ENCODE measurements at places on chromosomes 1 and 21.

DNA sequence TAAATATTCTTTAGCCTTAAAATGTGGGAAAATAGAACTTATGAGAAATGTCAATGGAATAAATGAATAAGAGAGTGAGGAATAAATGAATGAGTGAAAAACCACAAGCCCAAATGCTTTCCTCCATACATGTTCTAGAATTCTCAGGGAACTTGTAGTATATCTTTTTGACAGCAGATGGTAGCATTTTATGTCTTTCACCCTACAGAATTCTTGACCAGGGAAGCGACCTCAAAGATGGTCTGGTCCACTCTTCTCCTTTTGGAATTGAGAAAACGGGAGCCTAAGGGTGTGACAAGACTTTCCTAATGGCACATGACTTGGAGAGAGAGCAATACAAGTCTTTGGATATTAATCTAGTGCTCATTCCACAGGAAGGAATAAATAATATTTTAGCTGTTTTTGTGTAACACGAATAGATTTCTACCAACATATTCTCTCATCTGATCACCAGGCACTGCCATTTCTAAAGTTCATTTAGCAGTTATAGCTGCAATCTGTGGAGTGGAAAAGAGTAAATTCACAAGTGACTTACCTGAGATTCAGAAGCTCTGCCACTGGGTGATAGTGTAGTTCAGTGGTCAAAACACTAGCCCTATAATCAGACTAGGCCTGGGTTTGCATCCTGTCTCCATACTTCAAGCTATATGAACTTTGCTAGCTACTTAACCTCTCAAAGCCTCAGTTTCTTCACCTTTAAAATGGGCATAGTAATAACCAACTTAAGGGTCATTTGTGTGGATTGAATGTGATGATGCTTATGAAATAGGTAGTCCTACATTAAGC, 15.0 kb upstream of the F5 start:
- DNase-seq: no peak

- DNase-seq: no peak
Observed at GRCh38 chr1:60989749-60990713, 92.3 kb upstream of the NFIA start.

- no peak for DNase-seq
Observed at GRCh38 chr1:90045853-90046563, 51.1 kb downstream of the ZNF326 start.

- no peak for DNase-seq
Observed at GRCh38 chr1:32464716-32465577, at the start of gene ZBTB8B. Gene ZBTB8B (plus strand): TSS chr1:32465072. CDS start chr1:32470625, 5,553 bp downstream.

DNA sequence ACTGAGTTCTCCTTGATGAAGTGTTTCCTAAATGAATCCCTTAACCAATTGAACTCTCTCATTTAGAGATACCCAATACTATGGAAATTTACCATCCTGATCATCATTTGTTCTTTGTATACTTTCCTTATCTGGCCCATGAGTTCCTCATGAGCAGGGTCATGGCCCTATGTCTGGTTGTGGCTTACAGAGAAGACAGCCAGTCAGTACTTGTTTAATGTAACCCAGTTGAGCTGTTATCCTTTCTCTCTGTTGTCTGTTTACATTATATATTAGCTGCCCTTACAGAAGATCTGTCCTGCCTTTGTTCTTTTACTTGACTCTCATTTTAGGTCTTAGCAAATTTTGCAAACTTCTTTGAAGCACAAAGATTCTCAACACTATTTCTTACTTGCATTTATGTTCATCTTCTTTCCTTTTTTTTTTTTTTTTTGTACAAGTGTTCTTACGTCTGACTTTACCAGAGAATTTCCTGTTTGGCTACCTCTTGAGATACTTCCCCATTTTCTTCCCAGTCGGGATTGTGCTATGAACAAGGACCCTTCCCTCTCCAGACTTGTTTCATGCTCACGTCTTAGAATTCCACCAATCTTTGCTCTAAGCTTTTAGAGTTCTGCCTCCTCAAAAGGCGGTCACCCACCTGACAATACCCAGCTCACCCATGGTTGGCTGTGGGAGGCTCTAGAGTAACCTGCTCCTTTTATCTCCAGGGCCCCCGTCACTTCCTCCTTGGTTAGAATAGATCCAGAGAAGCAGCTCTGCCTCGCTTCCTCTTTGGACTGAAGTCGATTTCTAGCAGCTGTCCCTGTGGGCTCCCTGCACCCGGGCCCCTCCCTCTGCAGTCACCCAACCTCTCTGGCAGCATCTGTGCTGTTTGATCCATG, 53.6 kb upstream of the RUNX1 start:
- DNase-seq: no peak

GRCh38 chr1:116962987-116963639, 38.4 kb upstream of the CD101 start:
- DNase-seq: no peak

GRCh38 chr1:198598796-198599321, 40.0 kb upstream of the PTPRC start:
- DNase-seq: no peak

GRCh38 chr1:31541194-31541593, 35.1 kb upstream of the TINAGL1 start:
- DNase-seq: no peak

- DNase-seq: no peak
Observed at GRCh38 chr1:74463333-74463988, 49.0 kb downstream of the LRRC53 start.

DNA sequence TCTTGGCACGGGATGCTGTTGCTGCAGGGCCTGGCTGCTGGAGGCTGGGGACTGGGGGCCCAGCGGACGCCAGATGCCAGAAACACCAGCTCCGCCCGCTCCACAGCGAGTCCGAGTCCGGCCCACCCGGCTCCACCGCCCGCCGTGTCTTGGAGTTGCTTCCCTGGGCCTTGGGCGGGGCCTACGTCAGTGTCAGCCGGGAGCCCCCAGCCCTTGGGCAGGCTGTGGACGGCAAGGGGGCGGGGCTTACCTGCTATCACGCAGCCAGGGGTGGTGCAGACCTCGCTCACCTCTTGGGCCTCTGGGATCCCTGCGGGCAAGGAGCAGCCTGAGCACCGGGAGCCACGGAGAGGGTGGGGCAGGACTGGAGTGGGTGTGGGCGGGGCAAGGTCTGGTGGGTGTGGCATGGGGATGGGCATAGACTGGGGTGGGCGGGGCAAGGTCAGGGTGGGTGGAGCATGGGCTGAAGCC, 21.8 kb downstream of the MMEL1 start:
- DNase-seq: no peak

DNA sequence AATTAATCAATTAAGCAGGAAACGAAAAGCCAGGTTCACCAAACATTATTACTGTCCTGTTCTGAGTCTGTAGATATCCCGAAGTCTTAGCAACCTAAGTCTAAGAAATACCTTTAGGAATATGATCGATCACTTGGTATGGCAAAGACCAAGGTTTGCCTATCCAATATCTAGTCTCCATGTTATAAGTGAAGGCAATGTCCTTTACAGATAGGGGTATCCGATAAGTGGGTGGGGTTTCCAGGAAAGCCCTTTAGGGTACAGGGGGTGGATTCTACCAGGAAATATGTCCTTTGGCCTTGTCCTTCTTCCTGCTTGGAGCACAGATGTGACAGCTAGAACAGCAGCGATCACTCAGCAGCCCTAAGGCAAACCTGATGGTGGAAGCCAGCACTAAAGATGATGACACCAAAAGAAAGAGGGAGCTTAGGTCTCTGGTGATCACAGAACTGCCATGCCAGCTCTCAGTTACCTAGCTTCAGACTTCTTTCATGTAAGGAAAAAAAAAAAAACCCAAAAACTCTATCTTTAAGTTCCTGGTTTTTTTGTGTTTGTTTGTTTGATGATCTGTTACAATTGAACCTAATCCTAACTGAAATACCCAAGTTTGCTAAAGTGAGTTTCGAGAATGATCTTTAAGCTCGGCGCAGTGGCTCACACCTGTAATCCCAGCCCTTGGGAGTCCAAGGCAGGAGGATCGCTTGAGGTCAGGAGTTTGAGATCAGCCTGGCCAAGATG, 40.8 kb downstream of the DSTYK start:
- DNase-seq: no peak

- no peak for DNase-seq
Observed at GRCh38 chr21:41080485-41081121, 87.4 kb upstream of the BACE2 start.

DNA sequence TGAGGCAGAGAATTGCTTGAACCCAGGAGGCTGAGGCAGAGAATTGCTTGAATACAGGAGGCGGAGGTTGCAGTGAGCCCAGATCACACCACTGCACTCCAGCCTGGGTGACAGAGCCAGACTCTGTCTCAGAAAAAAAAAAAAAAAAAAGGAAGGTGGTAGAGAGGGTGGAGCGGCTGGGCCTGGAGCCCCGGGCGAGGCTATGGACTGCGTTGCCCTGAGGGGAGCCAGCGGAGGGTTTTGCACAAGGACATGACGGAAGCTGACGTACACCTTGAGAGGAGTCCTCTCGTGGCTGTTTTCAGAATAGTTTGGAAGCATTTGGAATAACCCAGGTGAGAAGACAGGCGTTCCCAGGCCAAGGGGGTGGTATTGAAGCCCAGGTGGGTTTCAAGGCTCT, 6.9 kb upstream of the FBLIM1 start:
- no peak for DNase-seq

- DNase-seq: no peak
Observed at GRCh38 chr1:55060133-55060999, 21.0 kb downstream of the PCSK9 start.

DNA sequence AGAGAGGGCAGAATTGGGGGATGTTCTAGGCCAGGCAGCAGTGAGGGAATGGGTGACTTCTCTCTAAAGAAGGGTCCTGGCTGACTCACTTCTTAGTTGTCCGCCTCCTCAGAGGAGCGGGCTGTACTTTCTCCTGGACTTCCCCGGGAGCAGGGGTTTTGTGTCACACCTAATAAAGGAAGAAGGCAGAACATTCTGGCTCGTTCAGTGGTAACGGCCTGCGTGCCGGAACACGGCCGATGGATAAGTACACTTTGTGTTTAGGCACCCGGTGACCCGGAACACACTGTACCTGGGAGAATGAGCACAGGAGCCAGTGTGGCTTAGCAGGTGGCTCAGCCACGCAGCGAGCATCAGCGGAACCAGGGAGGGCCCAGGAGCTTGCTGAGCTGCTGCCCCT, 84.7 kb downstream of the FBXO2 start:
- no peak for DNase-seq

- DNase-seq: no peak
Observed at GRCh38 chr1:17359031-17359430, 13.0 kb upstream of the PADI6 start.

- DNase-seq: no peak
Observed at GRCh38 chr1:175217721-175218531, 25.4 kb upstream of the KIAA0040 start.

DNA sequence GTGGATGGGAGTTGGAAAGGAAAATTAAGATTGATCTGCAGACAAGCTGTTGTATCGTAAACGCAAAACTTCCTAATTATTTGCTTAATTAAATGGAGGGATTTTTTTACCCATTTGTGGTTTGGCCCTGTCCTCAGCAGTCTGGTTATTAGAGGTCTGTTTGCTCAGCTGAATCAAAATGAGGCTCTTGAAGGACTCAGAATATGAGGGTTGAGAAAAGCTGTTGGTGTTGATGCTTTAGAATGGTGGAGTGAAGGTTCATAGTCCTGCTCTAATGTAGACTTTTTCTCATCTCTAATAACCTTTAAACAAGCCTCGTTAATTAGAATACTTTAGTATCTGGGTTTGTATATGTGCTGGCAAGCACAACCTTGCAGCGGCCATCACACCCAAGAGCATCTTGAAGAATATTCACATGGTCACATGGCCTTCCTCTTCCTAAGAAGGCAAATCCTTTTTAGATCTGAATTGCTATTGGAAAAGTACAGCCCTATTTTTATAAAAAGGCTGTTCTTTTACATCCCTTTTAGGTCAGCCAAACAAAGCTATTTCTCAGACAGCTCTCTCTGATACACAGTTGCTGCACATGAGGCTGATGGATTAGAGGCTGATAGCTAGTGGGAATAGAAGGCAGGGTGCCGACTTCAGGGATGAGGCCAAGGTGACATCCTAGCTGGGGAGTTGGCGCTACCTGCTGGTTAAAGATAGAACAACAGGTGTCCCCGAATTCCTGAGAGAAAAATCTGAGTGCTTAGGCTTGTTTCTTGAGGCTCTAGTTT, 53.8 kb downstream of the MACF1 start:
- peak; percentile 47 for DNase-seq

DNA sequence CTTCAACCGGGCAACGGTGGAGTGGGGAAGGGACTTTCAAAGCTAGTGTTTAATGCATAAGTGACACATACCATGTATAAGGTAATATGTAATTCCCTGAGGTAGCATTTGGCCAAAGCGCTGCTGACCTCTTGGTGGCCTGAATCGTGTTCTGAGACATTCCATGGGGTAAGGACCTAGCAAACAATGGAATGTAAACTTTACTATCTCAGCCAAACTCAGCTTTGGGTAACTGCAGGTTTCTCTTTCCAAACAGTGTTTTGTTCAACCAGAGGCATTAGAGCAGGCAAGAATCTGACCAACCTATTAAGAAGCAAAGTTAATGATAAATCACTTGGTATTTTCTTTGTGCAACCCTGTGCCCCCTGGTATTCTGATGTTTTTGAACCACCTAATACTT, 22.0 kb downstream of the TGFB2 start:
- no peak for DNase-seq

- DNase-seq: no peak
Observed at GRCh38 chr1:117436513-117436912, 69.3 kb downstream of the MAN1A2 start.

DNA sequence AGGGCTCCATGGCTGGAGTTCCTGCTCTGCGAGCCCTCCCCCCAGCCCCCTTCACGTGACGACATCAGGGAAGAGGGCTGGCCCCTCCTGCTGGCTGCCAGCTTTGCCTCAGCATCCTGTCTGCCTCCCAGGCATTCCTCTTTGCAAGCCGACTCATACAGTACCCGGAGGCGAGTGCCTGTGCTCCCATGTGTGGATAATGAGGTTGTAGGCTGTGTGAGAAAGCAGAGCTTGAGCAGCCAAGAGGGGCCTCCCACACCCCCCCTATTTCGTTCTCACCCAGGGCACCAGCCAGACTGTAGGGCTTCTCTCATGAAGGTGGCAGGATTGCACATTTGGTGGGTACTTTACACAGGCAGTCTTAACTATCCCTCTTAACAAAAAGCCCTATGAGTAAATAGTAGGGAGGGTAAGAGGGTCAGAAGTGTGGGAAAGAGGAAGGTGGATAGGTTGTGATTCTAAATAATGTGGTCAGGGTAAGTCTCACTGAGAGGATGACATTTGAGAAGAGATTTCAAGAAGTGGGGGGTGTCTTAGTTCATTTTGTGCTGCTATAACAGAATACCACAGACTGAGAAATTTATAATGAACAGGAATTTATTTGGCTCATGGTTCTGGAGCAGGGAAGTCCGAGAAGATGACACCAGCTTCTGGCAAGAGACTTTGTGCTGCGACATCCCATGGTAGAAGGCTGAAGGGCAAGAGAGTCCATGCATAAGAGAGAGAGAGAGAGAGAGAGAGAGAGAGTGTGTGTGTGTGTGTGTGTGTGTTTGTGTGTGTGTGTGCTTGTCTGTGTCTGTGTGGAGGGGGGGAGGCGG, 113.5 kb downstream of the OMA1 start:
- DNase-seq: no peak

GRCh38 chr1:36621531-36621930, 138.8 kb upstream of the CSF3R start:
- no peak for DNase-seq

DNA sequence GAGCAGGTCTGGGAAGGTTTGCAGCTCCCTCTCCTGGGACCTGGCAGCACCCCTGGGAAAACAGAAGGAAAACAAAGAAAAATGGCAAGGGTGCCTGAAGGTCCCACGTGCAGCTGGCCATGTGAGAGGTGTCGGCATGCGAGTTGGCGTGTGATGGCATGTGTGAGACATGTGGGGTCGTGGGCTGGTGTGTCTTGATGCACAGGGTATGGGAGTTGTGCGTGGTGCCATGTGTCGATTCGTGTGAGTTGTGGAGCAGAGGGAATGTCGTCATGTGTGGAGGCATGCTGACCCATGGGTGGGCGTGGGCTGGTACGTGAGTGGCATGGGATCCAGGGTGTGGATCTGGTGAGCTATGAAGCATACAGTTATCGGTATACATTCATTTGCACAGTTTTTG, 1.3 kb downstream of the HPCA start:
- no peak for DNase-seq
